NCI-H1105 (cell line): ENCODE measurements at places on chromosomes 3 and 15.

DNA sequence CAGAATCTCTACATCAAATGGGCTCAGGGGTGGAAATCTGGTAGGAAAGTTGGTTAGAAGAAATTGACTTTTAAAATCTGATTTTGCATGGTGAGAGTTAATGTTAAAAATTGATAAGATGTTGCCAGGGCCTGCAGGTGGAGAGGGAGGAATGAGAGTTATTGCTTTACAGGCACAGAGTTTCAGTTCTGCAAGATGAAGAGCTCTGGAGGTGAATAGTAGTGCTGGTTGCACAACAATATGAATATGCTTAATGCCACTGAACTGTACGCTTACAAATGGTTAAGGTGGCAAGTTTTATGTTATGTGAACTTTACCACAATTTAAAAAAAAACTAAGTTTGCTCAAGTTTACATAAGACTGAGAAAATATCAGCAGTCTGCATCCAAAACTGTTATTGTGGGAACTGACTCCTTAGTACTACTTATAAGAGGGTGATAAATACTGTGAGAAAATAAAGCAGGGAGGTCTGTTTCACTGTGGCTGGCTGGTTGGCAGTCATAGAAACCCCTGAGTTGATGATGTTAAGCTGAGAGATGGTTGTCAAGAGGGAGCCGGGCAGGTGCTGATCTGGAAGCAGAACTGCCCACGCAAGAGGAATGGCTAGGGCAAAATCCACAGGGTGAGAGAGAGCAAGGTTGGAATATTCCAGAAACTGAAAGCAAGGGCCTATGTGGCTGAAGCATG, 144.9 kb downstream of the EDEM1 start:
- DNase-seq = no peak

GRCh38 chr3:138412821-138413551, 21.4 kb upstream of the ESYT3 start:
- no peak for DNase-seq

- no peak for DNase-seq
These were observed 7.6 kb upstream of the EMC3 start for GRCh38 chr3:9994086-9994844.

DNA sequence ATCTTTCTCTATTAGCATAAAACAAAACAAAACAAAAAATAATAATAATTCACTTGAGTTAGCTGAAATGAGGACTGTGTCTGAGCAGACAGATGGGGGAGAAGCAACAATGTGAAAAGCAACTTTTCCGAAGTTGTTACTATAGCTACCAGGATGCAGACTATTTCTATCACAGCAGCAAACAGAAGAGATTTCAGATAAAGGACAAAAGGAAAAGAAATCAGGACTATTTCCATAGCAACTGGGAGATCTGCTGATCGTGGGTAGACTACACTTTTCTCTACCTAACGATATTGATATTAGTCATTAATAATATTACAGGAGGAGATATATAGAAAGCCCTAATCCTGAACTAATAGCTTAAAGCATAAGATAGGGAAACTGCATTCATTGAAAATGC, 321.7 kb downstream of the GABRG3 start:
- no peak for DNase-seq

DNA sequence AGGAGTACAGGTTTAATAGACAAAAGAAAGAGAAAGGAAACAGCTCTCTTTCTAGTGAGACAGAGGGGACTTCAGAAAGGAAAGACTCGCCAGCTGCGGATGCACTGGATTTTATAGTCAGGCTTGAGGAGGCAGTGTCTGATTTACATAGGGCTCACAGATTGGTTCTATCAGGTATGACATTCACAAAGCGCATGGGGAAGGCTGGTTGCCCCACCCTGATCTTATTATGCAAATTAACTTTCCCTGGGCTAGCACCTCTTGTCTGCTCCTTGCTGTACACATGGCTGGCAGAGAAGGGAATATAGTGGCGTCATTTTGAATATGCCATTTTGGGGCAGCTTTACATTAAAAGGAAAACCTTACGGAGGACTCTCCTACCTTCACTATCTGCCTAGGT, 938.4 kb upstream of the SEMA6D start:
- DNase-seq = no peak

DNA sequence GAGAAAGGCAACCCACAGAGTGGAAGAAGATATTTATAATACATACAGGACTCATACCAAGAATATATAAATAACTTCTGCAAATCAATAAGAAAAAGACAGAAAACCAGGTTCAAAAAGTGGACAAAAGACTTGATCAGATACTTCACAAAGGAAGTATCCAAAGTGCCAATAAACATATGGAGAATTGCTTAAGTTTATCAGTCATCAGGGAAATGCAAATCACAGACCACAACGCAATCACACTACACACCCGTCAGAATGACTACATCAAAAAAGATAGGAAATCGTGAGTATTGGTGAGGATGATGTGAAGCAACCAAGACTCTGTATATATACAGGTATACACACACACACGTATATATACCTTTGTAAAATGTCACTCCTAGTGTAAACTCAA, 180.6 kb downstream of the FAM43A start:
- DNase-seq = no peak
